ENCODE measurements at places on chromosomes 5 and 9. TPM values are rescaled to one million over a fixed set of nuclear protein-coding genes. Genes with fewer than 3 reads are reported as not detected.

Gene FGF18
- total RNA-seq = 1.7 TPM

Gene PRLR
- 0.46 TPM for total RNA-seq

Gene DDX4
- total RNA-seq = not detected

Gene ACTBL2
- total RNA-seq = not detected

Gene MYOT
- total RNA-seq = not detected

Gene GABRA1
- not detected for total RNA-seq

GRCh38 chr5:103454770-103455169 is 107.8 kb downstream of the NUDT12 start:
- H3K4me3 ChIP-seq = no peak overlapping the region
- no peaks in the 10 kb centered on the region for H3K36me3 ChIP-seq
- DNase-seq = no peak
- no peak overlapping the region for H3K27ac ChIP-seq
- H3K27me3 ChIP-seq = no peaks in the 10 kb centered on the region

GRCh38 chr9:88373045-88373444 is 15.2 kb upstream of the SPIN1 start:
- no peaks in the 10 kb centered on the region for H3K36me3 ChIP-seq
- no peaks in the 10 kb centered on the region for H3K27me3 ChIP-seq
- no peaks in the 10 kb centered on the region for H3K4me1 ChIP-seq

DNA sequence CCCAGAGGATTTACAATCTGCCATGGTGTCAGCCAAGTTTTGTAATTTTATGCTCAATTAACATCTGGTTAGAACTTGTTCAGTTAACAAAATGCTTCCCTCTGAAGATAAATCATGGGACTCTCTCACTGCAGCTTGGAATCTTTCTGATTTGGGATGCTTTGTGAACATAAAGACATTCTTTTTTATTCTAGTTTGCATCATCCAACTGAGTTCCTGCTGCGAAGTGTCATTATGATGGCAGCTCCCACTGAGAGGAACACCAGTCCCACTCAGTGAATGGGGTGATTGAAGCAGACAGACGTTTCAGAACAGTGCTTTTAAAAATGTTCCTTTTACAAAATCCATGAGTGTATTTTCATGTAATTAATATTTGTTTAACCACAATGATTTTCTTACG is 863.8 kb downstream of the TLE4 start:
- no peaks in the 10 kb centered on the region for H3K27me3 ChIP-seq
- H3K36me3 ChIP-seq = no peaks in the 10 kb centered on the region
- H3K4me3 ChIP-seq = no peak overlapping the region
- no peak for DNase-seq

DNA sequence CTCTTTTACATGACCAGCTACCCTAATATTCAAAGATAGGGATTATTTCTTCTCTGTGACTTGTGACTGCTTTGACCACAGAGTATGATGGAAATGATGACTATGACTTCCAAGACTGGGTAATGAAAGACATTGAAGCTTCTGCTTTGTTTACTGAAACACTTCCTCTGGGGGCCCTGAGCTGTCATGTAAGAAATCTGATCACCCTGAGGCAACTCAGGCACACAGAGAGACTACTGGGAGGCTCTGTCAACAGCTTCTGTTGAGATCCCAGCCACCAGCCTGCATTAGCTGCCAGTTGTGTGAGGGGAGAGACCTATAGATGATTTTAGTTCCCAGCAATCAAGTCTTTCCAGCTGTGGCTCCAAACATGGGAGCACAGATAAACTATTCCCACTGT is 76.5 kb downstream of the KCTD16 start:
- no peak overlapping the region for H3K4me3 ChIP-seq
- H3K27me3 ChIP-seq = no peaks in the 10 kb centered on the region
- no peak for DNase-seq
- H3K4me1 ChIP-seq = no peaks in the 10 kb centered on the region

GRCh38 chr9:127912296-127912695 is 4.5 kb downstream of the ST6GALNAC4 start:
- no peak overlapping the region for H3K27ac ChIP-seq
- no peak for DNase-seq
- H3K4me3 ChIP-seq = no peak overlapping the region

DNA sequence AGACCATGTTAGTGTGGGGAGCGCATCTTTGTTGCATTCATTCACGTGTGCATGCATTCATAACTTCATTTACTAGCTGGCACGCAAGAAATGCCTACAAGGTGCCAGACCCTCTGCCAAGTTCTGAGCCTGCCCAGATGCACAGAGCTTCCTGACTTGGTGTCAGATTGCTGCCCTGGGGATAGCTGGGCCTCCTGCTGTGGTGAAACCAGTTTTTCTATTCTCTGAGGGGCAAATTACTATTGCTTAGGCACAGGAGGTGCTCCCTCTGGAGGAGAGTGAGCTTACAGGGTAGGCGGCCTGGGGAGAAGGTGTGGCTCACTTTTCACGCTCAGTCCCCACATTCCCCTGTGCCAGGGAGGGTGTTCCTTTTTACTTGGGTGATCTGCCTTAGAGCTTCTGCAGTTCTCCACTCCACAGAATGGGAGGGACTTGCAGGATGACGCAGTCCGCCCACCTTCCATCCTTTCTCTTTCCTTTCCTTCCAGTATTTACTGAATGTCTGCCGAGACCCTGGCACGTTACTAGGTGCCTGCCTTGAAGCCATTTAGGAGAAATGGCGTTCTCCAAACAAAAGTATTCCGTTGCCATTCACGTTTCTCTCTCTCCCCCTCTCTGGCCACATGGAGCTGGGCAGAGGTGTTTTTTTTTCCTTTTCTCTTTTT is 27.9 kb upstream of the CTNNA1 start:
- no peaks in the 10 kb centered on the region for H3K27me3 ChIP-seq
- no peaks in the 10 kb centered on the region for H3K36me3 ChIP-seq
- no peak overlapping the region for H3K27ac ChIP-seq
- no peak overlapping the region for H3K4me3 ChIP-seq
- DNase-seq = no peak

DNA sequence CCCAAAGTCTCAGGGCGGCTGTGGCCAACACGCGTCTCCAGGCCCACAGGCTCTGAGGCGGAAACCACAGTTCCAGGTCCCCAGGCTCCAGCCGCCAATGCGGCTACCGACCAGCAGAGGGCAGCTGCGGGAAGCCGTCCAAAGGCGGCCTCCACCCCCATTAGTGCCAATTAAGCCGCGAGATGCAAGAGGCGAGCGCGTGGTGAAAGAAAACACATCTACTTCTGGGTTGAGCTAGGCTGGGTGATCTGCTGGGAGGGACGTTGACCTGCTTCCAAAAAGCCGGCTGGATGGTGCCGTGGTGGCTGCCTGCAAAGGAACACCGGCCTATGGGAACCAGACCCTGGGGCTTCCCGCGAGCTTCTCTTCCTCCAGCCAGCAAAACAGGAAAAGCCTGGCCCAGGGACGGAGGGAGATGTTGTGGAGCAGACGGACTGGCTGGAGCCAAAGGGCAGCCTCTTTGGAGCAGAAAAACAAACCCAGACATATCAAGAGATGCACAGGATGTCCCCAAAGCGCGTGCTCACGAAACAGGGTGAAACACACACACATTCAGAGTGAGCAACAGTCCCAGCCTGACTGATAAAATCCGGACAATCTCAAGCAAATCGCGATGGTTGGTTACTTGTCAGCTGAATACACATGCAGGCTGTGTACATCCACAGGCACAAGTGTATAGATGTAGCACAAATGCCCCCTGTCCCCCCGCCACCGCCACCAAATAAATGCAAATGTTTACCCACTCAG is 187.1 kb upstream of the BRINP1 start:
- H3K4me1 ChIP-seq = no peaks in the 10 kb centered on the region
- H3K4me3 ChIP-seq = no peak overlapping the region
- H3K27me3 ChIP-seq = no peaks in the 10 kb centered on the region
- H3K36me3 ChIP-seq = no peaks in the 10 kb centered on the region

GRCh38 chr9:80059979-80060378 is 488.2 kb downstream of the TLE4 start:
- H3K27me3 ChIP-seq = no peaks in the 10 kb centered on the region
- H3K27ac ChIP-seq = no peak overlapping the region
- no peak for DNase-seq

GRCh38 chr5:9498541-9499497 is 47.1 kb downstream of the SEMA5A start:
- no peak overlapping the region for H3K4me3 ChIP-seq
- H3K4me1 ChIP-seq = no peaks in the 10 kb centered on the region
- H3K27me3 ChIP-seq = no peaks in the 10 kb centered on the region
- DNase-seq = no peak
- no peak overlapping the region for H3K27ac ChIP-seq

DNA sequence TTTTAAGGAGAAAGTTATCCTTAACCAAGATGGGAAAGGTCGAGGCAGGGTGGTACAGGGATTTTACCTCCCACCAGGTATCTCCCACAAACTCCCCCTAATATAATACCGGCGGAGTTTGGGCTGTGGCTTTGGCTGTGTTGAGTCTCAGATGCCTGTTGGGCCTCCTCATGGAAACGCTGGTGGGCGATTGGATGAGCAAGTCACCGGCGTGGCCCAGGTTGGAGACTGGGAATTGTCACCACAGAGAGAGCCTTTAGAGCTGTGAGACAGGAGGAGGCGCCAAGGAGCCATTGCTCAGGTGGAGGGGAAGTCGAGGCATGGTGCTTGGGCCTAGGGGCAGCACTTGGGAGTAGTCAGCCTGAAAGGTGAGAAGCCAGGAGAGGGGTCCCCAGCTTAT is 3.4 kb upstream of the CAMSAP1 start:
- no peak overlapping the region for H3K27ac ChIP-seq
- H3K4me3 ChIP-seq = no peak overlapping the region
- no peaks in the 10 kb centered on the region for H3K27me3 ChIP-seq
- H3K4me1 ChIP-seq = 0 out of 2 replicates have a peak, but pooled peaks cover 4% of the 10 kb centered on the region
- no peaks in the 10 kb centered on the region for H3K36me3 ChIP-seq

GRCh38 chr5:33761139-33761538 is 130.7 kb downstream of the ADAMTS12 start:
- H3K36me3 ChIP-seq = no peaks in the 10 kb centered on the region
- H3K27me3 ChIP-seq = no peaks in the 10 kb centered on the region
- H3K27ac ChIP-seq = no peak overlapping the region
- H3K4me3 ChIP-seq = no peak overlapping the region

DNA sequence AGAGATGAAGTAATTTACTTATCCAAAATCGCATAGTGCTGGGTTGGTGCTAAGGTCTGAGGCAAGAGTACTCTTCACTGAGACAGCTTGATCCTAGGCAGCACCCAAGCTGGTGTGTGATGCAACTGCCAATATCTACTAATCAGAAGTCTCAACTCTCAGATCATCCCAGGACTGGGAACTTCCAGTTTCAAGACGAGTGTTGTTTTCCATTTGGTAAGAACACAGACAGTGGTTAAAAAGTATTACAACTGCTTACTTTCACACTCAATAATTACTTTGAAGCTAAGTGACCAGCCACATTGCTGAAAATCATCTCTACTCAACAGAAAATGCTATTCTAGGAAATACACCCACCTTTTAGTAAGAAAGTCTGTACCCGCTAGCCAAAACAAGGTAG is 45.3 kb downstream of the FBXW11 start:
- no peak for DNase-seq
- peaks cover 73% of the 10 kb centered on the region for H3K4me1 ChIP-seq

DNA sequence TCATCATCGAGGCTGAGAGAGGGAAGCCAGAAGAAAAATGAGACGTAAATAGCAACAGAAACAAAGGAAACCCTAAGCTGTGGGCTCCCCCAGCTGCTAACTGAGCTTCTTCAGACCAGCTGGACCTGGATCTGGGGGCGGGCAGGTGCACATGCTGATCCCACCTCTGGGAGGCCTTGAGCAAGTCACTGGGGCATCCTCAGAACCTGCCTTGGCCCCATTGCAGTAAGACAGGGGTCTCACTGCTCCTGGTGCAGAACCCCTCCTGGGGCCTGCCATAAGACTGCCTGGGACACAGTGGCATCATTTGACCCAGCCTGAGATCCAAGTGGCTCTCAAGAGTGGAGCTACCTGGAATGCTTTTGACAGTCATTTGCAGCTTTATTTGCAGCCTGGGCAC is 77.4 kb downstream of the PHF2 start:
- H3K27ac ChIP-seq = no peak overlapping the region
- H3K27me3 ChIP-seq = no peaks in the 10 kb centered on the region
- no peak for DNase-seq
- H3K36me3 ChIP-seq = no peaks in the 10 kb centered on the region
- no peak overlapping the region for H3K4me3 ChIP-seq

- no peaks in the 10 kb centered on the region for H3K4me1 ChIP-seq
- H3K4me3 ChIP-seq = no peak overlapping the region
- H3K27me3 ChIP-seq = peaks cover 2% of the 10 kb centered on the region
- H3K27ac ChIP-seq = no peak overlapping the region
- no peak for DNase-seq
Measured at GRCh38 chr5:168875832-168876231, 296.7 kb upstream of the PANK3 start.

DNA sequence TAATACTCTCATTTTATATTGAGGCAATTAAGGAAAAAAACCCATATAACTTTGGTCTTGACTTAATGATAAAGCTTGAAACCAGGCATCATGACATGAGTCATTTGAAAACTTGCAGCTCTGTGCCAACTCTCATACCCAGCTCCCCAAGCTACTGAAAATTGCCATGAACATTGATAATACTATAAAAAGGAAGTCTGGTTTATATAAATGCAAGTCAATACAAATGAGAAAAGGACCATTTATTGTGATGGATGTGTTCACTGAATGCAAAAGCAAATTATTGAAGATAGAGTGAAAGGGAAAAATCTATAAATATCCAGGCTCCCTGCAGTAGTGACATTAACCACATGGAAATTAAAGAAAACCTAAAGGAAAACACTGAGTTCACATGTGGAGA is 116.3 kb downstream of the DEPDC1B start:
- H3K36me3 ChIP-seq = no peaks in the 10 kb centered on the region
- H3K4me1 ChIP-seq = no peaks in the 10 kb centered on the region
- no peak overlapping the region for H3K4me3 ChIP-seq
- DNase-seq = no peak

DNA sequence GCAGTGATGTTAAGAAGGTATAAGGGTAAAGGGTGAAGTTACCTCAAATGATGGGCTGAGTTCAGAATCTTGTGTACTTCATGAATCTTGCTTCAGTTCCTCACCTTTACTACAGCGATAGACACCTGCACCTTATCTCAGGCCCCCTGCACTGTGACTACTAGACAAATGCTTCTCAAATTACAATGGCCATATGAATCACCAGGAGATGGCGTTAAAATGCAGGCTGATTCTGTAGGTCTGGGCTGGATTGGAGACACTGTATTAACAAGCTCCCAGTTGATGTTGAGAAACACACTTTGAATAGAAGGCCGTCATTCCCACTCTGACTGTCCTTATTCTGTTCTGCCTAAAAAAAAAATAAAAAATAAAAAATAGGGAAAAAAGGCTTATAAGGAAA is 29.8 kb downstream of the TARS1 start:
- H3K36me3 ChIP-seq = peaks cover 45% of the 10 kb centered on the region
- H3K27ac ChIP-seq = no peak overlapping the region
- no peaks in the 10 kb centered on the region for H3K4me1 ChIP-seq
- H3K4me3 ChIP-seq = no peak overlapping the region

Measured in Panc1 (cell line).